Memory B cell (primary cell): ENCODE measurements at places on chromosomes 11 and 22.

DNA sequence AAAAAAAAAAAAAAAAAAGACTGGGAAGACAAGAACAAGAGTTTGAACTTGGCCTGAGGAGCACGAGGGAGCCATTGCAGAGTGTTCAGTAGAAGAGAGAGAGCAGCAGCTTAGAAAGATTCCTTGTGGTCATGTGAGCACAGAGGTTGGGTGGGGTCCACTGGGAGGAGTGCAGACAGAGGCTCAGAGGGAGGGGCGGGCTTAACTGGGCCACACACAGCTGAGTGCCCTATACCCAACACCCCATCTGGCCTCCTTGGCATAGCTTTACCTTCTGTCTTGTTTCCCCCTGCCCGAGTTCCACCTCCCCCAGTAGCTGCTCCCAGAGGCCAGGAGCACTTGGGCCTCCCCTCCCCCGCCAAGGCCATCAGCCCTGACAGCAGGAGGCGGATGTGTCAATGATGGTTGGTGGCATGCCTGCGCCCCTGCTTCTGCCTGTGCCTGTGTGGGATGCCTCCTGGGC lies 12.1 kb downstream of the C11orf86 start:
- no peak overlapping the region for H3K27ac ChIP-seq
- no peak overlapping the region for H3K4me3 ChIP-seq
- peaks cover 32% of the 10 kb centered on the region for H3K27me3 ChIP-seq
- H3K4me1 ChIP-seq, result no peaks in the 10 kb centered on the region
- H3K36me3 ChIP-seq, result no peaks in the 10 kb centered on the region
- DNase-seq, result no peak

GRCh38 chr11:11571893-11572292 lies 49.9 kb downstream of the GALNT18 start:
- no peak overlapping the region for H3K27ac ChIP-seq
- no peak overlapping the region for H3K4me3 ChIP-seq
- DNase-seq, result no peak
- no peaks in the 10 kb centered on the region for H3K4me1 ChIP-seq
- peaks cover 12% of the 10 kb centered on the region for H3K27me3 ChIP-seq

- peaks cover 29% of the 10 kb centered on the region for H3K4me1 ChIP-seq
- DNase-seq, result no peak
- H3K4me3 ChIP-seq, result peak within 1 kb of the TSS; percentile 78
Measured at GRCh38 chr11:278001-278951, at the start of gene NLRP6. Gene NLRP6, plus strand, starts transcription at chr11:278407. Its CDS starts 163 bp downstream, at chr11:278570.

DNA sequence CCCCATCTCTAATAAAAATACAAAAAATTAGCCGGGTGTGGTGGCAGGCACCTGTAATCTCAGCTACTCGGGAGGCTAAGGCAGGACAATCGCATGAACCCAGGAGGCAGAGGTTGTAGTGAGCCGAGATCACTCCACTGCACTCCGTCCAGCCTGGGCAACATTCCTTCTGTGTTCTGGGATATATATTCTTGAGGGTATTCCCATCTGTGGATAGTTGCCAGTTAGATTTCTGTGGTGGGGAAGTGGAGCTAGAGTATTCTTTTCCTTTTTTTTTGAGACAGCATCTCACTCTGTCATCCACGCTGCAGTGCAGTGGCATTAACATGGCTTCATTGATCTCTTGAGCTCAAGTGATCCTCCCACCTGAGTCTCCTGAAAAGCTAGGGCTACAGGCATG lies 9.1 kb upstream of the ZNF74 start:
- H3K4me3 ChIP-seq, result no peak overlapping the region
- peaks cover 2% of the 10 kb centered on the region for H3K27me3 ChIP-seq
- H3K36me3 ChIP-seq, result no peaks in the 10 kb centered on the region
- H3K27ac ChIP-seq, result no peak overlapping the region
- H3K4me1 ChIP-seq, result no peaks in the 10 kb centered on the region
- DNase-seq, result no peak

DNA sequence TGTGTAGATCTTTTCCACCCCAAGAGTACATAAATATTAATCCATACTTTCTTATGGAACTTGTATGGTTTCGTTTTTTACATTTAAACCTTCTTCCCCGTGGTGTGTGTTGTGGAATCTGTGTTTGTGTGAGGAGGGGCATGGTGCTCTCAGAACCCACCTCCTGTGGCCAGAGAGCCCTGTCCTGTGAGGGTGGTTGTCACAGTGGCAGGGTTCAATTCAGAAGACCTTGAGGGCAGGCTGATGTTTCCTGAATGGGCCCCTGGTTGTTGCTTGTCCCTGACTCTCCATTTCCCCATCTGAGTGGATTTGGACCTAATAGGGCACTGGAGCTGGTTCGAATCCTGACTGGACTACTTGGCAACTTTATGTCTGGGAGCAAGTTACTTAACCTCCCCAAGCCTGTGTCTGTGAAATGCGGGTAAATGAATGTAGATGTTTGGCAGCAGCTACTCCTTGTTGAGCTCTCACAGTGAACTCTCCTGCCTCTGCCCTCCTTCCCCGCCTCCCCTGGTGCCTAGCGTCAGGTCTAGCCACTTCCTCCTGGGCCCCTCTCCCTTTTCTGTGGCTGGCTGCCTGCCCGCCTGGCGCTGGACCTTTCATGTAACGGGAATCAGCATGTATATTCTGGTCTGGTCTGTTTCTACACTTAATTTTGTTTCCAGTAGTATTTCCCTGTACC lies 7.3 kb downstream of the NEAT1 start:
- peak overlapping the region; percentile 98 for H3K27ac ChIP-seq
- H3K4me1 ChIP-seq, result peaks cover 67% of the 10 kb centered on the region
- no peak for DNase-seq

GRCh38 chr11:77301510-77301909 lies at the start of gene GDPD4:
Gene GDPD4, minus strand, starts transcription at chr11:77301686. Its CDS starts 16,549 bp downstream, at chr11:77285137.
- no peaks in the 10 kb centered on the region for H3K4me1 ChIP-seq
- H3K4me3 ChIP-seq, result no peak within 1 kb of the TSS
- H3K36me3 ChIP-seq, result no peaks in the 10 kb centered on the region
- H3K27me3 ChIP-seq, result peaks cover 1% of the 10 kb centered on the region

DNA sequence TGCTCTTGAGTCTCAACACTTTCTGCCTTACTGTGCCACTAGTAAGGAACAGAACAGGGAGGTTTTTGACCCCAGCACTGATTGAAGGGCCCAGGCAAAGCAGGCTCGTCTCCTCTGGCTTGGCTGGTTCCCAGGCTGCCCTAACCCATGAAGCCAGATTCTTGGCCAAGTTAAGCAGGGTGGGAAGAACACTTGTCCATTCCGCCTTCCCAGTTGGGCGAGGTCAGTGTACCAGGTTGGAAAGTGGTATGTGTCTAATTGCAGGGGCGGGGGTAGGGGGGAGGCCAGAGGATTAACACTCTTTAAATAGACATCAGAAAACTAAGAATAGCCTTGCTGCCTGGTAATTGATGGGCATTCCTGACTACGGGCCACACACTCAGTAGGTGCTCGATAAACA lies 14.4 kb downstream of the TIMP3 start:
- H3K4me3 ChIP-seq, result no peak overlapping the region
- no peak overlapping the region for H3K27ac ChIP-seq
- H3K27me3 ChIP-seq, result peaks cover 5% of the 10 kb centered on the region
- no peaks in the 10 kb centered on the region for H3K36me3 ChIP-seq

- peak within 1 kb of the TSS; percentile 86 for H3K4me3 ChIP-seq
- H3K27me3 ChIP-seq, result no peaks in the 10 kb centered on the region
- peak within 1 kb of the TSS; percentile 58 for H3K27ac ChIP-seq
- H3K4me1 ChIP-seq, result peaks cover 14% of the 10 kb centered on the region
- no peak for DNase-seq
- H3K36me3 ChIP-seq, result no peaks in the 10 kb centered on the region
Measured at GRCh38 chr11:57761301-57762234, at the start of gene CTNND1. Gene CTNND1, plus strand, starts transcription at chr11:57761802. Its CDS starts 29,677 bp downstream, at chr11:57791479.

GRCh38 chr11:94132823-94133408 lies 4.3 kb downstream of the PANX1 start:
- H3K4me3 ChIP-seq, result no peak overlapping the region
- no peak for DNase-seq
- no peak overlapping the region for H3K27ac ChIP-seq
- peaks cover 35% of the 10 kb centered on the region for H3K4me1 ChIP-seq

- peaks cover 5% of the 10 kb centered on the region for H3K4me1 ChIP-seq
- H3K36me3 ChIP-seq, result peaks cover 26% of the 10 kb centered on the region
- no peak overlapping the region for H3K4me3 ChIP-seq
- H3K27ac ChIP-seq, result no peak overlapping the region
- DNase-seq, result no peak
Measured at GRCh38 chr11:86011175-86011574, 57.7 kb downstream of the PICALM start.

- peaks cover 5% of the 10 kb centered on the region for H3K27me3 ChIP-seq
- H3K4me1 ChIP-seq, result peaks cover 41% of the 10 kb centered on the region
- peak overlapping the region; percentile 88 for H3K27ac ChIP-seq
- peak; percentile 73 for DNase-seq
- H3K36me3 ChIP-seq, result no peaks in the 10 kb centered on the region
Measured at GRCh38 chr22:33579448-33580093, 340.7 kb downstream of the LARGE1 start.

- H3K4me1 ChIP-seq, result peaks cover 31% of the 10 kb centered on the region
- H3K36me3 ChIP-seq, result peaks cover 16% of the 10 kb centered on the region
- no peak overlapping the region for H3K27ac ChIP-seq
- peak overlapping the region; percentile 11 for H3K4me3 ChIP-seq
- H3K27me3 ChIP-seq, result peaks cover 5% of the 10 kb centered on the region
Measured at GRCh38 chr22:46367707-46368191, 32.2 kb downstream of the TRMU start.

DNA sequence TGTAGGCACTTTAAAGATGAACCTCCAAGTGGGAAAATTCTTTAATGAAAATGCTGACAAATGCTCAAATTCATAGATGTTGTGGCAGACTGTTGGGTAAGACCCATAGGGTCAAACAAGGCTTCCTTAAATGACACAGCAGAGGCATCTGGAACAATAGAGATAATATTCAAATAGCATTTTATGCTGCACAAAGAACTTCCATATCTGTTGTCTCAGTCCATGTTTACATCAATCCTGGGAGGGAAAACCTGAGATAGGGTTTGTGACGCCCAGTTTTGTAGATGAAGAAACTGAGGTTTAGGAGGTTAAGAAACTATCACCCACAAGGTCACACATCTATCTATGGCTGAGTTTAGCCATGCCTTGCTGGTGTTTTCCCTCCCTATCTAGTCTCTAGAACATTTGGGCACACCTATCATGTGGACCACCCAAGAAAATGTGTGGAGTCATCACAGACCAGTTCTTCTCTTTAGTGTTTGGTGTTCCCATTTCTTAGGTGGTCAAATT lies 106.4 kb downstream of the EHF start:
- H3K27me3 ChIP-seq, result peaks cover 4% of the 10 kb centered on the region
- DNase-seq, result no peak
- H3K27ac ChIP-seq, result no peak overlapping the region
- no peak overlapping the region for H3K4me3 ChIP-seq
- H3K4me1 ChIP-seq, result no peaks in the 10 kb centered on the region
- no peaks in the 10 kb centered on the region for H3K36me3 ChIP-seq

DNA sequence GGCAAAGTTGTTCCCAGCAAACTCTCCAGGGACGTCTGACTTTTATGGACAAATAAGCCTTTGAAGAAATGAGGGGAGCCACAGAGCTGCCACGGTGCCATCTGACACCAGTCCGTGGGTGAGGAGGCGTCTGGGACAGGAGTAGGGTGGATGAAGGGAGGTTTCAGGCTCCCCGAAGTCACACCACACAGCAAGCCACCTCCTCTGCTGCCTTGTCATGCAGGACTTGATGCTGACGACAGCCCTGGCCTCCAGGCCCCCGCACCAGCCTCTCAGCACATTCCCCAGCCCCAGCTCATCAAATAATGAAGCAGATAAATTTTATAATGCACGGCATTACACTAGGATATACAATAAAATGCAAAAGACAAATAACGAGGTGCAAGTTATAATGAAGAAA lies 156.5 kb downstream of the CEP164 start:
- no peak overlapping the region for H3K27ac ChIP-seq
- DNase-seq, result no peak
- H3K4me1 ChIP-seq, result no peaks in the 10 kb centered on the region
- H3K36me3 ChIP-seq, result no peaks in the 10 kb centered on the region
- H3K4me3 ChIP-seq, result no peak overlapping the region

GRCh38 chr11:103069367-103069766 lies 22.6 kb downstream of the DCUN1D5 start:
- no peak for DNase-seq
- H3K4me1 ChIP-seq, result peaks cover 19% of the 10 kb centered on the region
- no peaks in the 10 kb centered on the region for H3K27me3 ChIP-seq
- H3K27ac ChIP-seq, result no peak overlapping the region
- peaks cover 16% of the 10 kb centered on the region for H3K36me3 ChIP-seq

GRCh38 chr22:42608823-42609361 lies 5.8 kb downstream of the POLDIP3 start:
- peaks cover 5% of the 10 kb centered on the region for H3K36me3 ChIP-seq
- H3K4me3 ChIP-seq, result no peak overlapping the region
- no peak for DNase-seq
- no peaks in the 10 kb centered on the region for H3K27me3 ChIP-seq
- no peak overlapping the region for H3K27ac ChIP-seq

DNA sequence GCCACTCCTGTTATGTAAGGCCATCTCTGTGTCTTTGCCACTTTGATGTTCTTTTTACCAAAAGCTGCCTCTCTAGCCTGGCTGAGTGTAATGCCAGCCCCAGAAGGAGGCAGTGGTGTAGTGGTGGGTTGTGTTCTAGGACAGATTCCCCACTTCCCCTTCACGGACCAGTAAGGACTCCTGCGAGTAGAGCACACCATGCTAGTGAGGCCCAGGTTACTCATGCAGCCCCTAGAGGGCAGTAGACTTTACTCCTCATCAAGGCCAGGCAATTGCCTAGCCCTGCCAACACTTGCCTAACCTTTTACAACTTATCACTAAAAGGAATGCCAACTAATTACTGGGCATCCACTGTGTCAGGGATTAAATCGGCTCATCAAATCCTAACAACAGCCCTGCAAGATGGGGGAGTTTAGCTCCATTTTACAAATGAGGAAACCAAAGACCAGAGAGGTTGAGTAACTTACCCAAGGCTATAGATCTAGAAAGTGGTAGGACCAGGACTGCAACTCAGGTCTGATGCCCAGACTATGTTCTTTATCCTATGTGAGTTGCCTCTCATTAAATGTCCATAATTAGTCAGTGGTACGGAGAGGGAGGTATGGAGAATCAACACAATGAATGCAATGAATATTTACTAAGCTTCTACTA lies 75.3 kb downstream of the APIP start:
- H3K4me1 ChIP-seq, result no peaks in the 10 kb centered on the region
- no peak overlapping the region for H3K27ac ChIP-seq
- no peak for DNase-seq

- H3K36me3 ChIP-seq, result peaks cover 31% of the 10 kb centered on the region
- no peaks in the 10 kb centered on the region for H3K27me3 ChIP-seq
- peaks cover 3% of the 10 kb centered on the region for H3K4me1 ChIP-seq
- no peak for DNase-seq
- H3K4me3 ChIP-seq, result no peak overlapping the region
Measured at GRCh38 chr11:18493310-18493709, 33.4 kb downstream of the TSG101 start.

DNA sequence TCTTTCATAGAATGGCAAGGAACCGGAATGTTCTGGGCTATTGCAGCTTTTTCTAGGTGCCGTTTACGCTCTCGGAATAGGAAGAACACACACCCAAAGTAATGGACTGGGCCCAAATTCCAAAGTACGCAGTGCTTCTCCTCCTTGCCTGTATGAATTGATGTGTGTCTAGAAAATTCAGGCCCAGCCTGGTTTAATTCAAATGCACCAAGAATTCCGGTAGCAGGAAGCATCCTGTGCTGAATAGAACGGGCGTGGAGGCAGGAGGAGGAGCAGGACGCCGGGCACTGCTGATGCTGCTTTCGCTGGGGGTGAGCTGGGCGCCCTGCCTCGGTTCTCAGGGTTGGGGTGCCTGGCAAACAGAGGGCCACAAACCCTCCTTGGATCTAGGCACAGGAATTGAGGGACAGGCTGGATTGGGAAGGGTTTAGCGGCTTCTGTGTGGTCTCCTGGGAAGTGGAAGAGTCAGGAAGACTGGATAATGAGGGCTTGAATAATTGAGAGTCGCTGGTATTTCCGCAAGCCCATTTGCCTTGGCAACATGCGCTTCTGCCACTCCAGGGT lies 2.0 kb downstream of the PARVB start:
- peak overlapping the region; percentile 99 for H3K27ac ChIP-seq
- H3K27me3 ChIP-seq, result no peaks in the 10 kb centered on the region
- H3K36me3 ChIP-seq, result no peaks in the 10 kb centered on the region
- peaks cover 55% of the 10 kb centered on the region for H3K4me1 ChIP-seq
